Aorta (tissue), 5 donors: ENCODE measurements at places on chromosomes 1 and 21. TPM values are rescaled to one million over a fixed set of nuclear protein-coding genes. Genes with fewer than 3 reads are reported as not detected.

CD1D gene
- polyA plus RNA-seq = 0.63 TPM

ERICH3 gene
- polyA plus RNA-seq = not detected

EIF4G3 gene
- polyA plus RNA-seq = 7.3 TPM

KRTAP10-11 gene
- not detected for polyA plus RNA-seq

DMRTA2 gene
- not detected for polyA plus RNA-seq

HTR6 gene
- not detected for polyA plus RNA-seq

USP16 gene
- polyA plus RNA-seq = 38.7 TPM

GJA8 gene
- not detected for polyA plus RNA-seq

UBQLN4 gene
- 16.0 TPM for polyA plus RNA-seq

HSD3B2 gene
- not detected for polyA plus RNA-seq

USH2A gene
- polyA plus RNA-seq = 0.13 TPM

TLCD4 gene
- 2.7 TPM for polyA plus RNA-seq

CFHR4 gene
- not detected for polyA plus RNA-seq

SH2D5 gene
- polyA plus RNA-seq = 0.13 TPM

AMY2B gene
- polyA plus RNA-seq = 3.5 TPM

AJAP1 gene
- not detected for polyA plus RNA-seq

SLC25A34 gene
- 9.8 TPM for polyA plus RNA-seq

MASP2 gene
- polyA plus RNA-seq = not detected

MAP3K6 gene
- polyA plus RNA-seq = 11.5 TPM

TRIM46 gene
- 2.1 TPM for polyA plus RNA-seq

MSH4 gene
- not detected for polyA plus RNA-seq

TNFRSF9 gene
- polyA plus RNA-seq = not detected

SLC2A5 gene
- polyA plus RNA-seq = 10.5 TPM

PDPN gene
- 0.43 TPM for polyA plus RNA-seq
